ENCODE measurements at places on chromosomes 12 and 14.

DNA sequence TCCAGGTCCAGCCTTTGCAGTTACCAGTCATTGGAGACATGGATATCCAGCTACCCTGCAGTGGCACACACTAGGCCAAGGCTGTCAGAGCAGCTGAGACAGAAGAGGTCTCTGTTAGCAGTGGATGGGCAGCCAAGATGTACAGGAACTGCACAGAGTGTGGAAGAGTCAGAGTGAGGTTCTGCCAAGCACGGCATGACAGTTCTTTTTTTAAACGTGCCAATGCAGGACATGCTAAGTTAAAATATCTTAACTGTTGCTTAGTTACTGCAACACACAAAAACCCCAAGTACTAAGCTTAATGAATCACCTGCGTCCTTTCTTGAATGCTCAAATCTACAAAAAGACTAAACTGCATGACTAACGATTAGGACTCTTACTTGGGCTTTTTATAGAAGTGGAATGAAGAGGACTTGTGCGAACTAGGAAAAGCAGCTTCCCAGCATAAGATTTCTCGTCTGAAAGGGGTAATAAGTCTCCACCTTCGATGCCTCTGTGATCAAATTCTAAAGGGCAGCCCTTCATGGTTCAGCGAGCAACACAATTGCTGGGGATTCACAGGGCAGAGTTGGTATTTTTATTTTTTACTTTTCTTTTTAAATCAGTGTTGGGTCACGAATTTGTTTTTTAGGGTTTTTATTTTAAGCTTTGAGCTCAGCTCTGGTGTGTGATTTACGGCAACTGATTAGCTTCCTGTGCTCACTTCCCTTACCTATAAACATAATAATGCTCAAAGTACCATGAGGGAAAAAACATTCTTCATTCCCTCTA is 20.6 kb downstream of the MAPK1IP1L start:
- DNase-seq, result no peak

- DNase-seq, result no peak
Observed at GRCh38 chr12:50568338-50569091, 63.7 kb downstream of the DIP2B start.

DNA sequence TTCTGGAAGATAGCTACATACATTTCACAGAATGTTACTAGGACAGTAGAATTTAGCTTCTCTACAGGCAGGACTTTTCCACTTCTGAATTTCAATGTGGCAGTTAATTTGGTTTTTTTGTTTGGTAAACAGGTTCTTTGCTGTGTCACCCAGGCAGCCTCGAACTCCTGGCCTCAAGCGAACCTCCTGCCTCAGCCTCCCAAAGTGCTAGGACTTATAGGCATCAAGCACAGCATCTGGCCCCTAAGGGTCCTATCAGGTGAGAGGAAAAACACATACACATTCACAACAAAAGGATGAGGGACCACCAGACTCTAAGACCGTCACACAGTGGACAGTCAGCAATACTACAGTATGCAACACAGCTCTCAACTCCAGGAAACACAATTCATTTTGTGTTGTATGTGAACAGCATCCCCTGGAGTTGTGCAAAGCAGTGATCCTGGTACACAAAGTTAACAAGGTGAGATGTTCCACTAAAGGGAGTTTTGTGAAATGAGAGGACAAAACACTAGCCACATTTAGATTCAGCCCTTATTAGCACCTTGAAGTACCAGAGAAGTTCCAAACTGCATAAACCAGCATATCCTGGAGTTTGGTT is 6.9 kb downstream of the ATP2B1 start:
- no peak for DNase-seq

GRCh38 chr12:52496590-52497071 is 3.6 kb upstream of the KRT6A start:
- no peak for DNase-seq

DNA sequence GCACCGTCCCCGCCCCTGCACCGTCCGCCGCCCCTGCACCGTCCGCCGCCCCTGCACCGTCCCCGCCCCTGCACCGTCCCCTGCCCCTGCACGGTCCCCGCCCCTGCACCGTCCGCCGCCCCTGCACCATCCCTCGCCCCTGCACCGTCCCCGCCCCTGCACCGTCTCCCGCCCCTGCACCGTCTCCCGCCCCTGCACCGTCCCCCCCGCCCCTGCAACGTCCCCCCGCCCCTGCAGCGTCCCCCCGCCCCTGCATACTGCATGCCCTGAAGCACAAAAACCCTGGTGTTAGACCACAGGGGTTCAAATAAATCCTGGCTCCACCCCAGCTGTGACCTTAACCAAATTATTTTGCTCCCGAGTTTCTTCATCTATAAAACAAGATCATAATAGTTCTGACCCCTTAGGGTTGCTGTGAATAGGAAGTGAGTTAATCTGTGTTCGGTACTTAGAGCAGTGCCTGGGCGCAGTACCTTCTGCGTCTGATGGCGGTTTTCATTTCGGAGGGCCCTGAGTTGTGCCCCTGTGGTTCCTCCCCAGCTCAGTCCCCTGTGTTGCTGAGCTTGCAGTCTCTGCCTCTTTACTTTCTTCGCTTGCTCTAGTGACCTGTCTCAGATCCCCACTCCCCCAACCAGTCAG is 38.1 kb downstream of the ESRRB start:
- no peak for DNase-seq
